ENCODE measurements at places on chromosomes 13 and 19.
A peak's percentile ranks its signal among the peaks of the same experiment; 100 is the strongest.

DNA sequence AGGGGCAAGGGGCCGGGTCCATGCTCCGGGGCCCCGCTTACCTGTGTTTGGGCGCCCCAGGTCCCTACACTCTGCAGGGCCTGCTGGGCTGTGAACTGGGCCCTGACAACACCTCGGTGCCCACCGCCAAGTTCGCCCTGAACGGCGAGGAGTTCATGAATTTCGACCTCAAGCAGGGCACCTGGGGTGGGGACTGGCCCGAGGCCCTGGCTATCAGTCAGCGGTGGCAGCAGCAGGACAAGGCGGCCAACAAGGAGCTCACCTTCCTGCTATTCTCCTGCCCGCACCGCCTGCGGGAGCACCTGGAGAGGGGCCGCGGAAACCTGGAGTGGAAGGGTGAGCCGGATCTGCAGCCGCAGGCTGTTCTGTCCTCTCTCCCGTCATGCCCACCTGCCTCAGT is 1.7 kb downstream of the FCGRT start:
- no peak for DNase-seq

DNA sequence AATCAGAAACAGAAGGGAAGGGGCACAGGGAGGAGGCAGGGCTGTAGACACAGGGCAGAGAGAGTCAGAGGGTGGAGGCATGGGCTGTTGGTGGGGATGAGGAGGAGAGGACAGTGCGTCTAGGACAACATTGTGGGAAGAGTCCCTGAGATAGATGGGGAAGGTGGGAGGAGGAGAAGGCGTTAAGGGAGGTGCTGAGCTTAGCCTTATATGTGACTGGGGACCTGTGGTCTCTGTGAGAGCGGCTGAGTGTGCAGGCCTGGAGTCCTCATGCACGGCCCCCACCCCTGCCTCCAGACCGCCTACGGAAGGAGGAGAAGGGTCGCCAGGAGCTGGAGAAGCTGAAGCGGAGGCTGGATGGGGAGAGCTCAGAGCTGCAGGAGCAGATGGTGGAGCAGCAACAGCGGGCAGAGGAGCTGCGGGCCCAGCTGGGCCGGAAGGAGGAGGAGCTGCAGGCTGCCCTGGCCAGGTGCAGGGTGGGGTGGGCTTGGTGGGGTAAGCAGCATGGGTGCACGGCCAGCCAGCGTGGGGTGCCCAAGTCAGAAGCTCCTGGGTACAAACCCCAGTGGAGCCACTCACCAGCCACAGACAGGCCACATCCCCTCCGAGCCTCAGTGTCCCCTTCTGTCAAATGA is 56.8 kb downstream of the KCNC3 start:
- no peak for DNase-seq

DNA sequence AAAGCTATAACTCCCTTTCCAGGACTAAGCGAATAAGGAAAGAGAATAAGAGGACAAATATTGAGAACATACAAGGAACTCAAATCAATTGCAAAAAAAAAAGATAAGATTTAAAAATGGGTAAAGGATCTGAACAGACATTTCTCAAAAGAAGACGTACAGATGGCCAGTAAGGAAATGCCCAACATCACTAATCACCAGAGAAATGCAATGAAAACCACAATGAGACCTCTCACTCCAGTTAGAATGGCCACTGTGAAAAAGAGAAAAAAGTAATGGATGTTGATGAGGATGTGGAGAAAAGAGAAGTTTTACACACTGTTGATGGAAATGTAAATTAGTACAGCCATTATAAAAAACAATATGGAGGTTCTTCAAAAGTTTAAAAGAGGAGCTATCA is 63.8 kb downstream of the VWA8 start:
- DNase-seq: no peak

DNA sequence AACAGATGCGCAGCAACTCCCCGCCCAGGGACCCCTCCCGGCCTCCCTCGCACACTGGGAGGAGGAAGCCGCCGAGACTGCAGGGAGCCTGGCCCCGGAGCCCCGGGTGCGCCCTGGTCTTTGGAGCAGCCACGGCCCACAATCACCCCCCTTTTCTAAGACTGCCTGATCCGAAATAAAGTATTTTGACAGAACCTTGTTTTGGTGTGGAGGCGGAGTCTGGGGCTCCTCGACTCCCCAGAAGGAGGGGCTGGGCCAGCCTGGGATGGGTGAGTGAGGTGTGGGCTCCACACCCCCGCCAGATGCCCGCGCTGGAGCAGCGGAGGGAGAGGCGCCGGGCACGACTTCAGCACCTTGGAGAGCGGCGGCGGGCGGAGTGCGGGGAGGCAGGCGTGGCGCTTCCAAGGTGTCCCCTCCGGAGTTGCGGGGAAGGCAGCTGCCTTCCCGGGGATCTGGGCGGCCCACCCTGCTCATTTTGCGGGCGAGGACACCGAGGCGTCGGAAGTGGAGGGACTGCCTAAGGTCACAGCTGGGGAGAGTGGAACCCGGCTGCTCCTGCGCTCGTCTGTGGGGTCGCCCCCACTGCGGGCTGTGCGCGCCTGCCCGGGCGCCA is 9.4 kb downstream of the SIRT6 start:
- peak; percentile 21 for DNase-seq

- no peak for DNase-seq
Observed at GRCh38 chr19:32171719-32172151, 173.7 kb upstream of the ZNF507 start.

DNA sequence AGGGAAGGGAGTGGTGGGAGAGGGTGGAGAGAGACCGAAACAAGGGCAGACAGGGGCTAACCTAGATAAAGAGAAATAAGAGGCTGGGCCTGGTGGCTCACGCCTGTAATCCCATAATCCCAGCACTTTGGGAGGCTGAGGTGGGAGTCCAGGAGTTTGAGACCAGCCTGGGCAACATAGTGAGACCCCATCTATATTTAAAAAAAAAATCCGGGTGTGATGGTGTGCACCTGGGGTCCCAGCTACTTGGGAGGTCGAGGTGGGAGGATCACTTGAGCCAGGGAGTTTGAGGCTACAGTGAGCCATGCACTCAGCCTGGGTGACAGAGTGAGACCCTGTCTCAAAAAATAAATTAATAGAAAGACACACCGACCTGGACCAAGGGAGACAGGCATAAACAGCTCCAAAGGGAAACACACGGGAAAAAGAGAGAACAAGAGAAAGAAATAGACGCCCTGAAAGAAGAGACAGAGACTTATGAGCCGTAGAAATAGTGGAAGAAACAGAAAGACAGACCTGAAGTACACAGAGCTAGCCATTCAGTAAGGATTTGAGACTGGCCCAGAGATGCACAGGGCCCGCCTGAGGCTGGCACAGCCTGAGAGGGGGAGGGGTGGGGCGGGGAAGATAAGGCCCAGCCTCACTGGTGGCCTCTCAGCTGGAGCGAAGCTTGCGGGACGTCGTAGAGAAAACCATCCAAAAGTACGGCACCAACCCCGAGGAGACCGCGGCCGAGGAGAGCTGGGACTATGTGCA is 2.2 kb downstream of the CD37 start:
- DNase-seq: no peak

All from fibroblast of skin of abdomen (primary cell).